Epithelial cell of proximal tubule (primary cell): ENCODE measurements at places on chromosomes 13 and 19.

DNA sequence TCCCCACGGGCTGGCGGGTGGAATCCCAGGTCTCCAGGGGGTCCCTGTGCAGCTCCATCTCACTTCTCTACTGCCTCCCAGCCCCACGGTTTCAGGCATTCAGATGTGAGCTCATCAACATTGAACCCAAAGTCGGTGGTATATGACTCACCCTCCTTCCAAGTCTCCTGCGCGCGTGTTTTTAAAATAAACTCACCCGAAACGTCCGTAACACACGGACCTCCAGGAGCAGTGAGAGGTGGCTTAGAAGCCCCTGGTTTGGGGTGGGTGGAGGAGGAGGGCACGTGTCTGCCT lies 14.0 kb upstream of the CRTC1 start:
- no peak for DNase-seq

DNA sequence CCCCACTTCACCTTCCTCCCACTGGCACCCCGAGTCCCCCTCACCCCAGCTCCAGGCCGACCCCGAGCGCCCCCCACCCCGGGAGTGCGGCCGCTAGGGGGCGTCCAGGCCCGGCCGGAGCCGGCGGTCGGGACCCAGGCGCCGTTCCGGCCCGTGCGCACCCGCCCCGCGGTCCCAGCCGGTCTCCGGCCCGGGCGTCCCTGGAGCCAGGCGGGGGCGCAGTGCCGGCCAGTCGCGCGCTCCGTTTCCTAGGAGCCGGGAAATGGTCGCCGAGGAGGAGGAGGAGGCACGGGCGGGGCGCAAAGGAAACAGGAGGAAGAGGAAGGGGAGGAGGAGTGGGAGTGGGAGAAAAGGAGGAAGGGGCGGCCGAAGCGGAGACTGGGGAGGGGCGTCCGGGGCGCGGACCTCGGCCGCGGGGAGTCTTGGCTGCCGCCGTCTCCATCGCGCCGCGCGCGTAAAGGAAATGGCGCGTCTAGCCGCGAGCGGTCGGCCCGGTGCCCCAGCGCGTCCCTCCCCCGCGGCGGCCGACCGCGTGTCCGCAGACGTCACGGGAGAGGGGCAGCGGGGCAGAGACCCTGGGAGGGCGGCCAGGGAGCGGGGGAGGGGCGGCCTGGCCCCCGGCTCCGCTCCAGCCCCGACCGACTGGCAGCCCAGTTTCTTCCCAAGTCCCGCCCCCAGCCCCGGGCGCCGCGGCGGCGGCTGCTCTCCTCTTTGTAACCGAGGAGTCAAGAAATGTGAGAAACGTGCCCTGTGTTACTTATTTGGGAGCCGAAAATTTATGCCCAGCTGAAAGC lies 1.1 kb upstream of the KCTD15 start:
- DNase-seq, result no peak

- no peak for DNase-seq
These were observed 813 bp downstream of the ZNF296 start for GRCh38 chr19:45075301-45076028.

GRCh38 chr13:50843257-50844083 lies at the start of gene DLEU7:
TSS of gene DLEU7 (minus strand) at chr13:50843692. CDS start at chr13:50843646, 46 bp downstream.
- no peak for DNase-seq

- no peak for DNase-seq
These were observed 10.3 kb downstream of the IL17D start for GRCh38 chr13:20713751-20714150.

DNA sequence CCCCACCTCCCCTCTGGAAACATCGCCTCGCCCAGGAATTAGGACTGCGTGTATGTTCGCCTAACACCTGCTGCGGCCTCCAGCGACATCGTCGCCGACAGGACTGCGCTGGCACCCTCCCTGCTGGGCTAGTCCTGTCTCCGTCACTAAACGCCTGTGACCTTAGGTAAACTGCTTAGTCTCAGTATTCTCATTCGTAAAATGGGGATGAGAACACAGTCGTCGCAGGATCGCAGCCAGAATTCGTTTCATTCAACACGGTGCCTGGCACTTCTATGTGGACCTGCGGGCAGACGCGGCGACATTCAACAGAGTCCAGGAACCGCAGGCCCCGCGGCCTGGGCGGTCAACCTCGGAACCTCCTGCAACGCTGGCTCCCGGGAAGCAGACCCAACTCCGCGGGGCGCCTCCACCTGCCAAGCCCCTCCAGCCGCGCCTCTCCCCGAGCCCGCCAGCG lies 485 bp downstream of the CRYL1 start:
- DNase-seq, result no peak

DNA sequence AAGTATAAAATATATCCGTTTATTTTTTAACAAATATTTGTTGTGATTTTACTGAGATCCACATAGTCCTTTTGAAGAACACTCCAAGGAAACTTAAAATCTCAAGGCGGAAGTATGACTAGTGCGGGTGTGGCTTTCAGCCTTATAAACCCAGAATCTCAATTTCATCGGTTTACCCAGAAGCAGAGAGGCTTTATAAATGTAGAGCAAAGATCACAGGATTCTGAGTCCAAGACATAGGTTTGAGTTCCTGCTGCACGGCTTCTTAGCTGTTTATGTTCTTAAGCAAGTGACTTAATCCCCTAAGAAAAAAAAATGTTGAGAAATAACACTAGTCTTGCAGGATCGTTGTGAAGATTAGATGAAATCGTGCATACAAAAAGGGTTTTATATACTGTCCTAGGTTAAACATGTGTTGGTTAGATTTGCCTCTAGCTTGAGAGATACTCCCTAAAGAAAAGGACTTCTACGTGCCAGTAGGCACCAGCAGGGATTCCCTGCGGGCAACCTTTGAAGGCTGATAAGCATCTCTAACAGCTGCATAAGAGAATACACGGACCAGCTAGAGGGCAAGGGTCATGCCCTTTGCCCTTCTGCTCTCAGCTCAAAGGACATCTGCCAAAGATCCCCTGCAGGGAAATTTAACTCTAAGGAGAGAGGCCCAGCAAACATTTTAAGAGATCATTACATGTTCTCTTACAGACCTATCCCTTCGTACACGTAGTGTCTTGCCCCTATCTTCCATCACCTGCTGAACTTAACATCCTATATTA lies 130.4 kb upstream of the MIR17HG start:
- DNase-seq, result no peak

DNA sequence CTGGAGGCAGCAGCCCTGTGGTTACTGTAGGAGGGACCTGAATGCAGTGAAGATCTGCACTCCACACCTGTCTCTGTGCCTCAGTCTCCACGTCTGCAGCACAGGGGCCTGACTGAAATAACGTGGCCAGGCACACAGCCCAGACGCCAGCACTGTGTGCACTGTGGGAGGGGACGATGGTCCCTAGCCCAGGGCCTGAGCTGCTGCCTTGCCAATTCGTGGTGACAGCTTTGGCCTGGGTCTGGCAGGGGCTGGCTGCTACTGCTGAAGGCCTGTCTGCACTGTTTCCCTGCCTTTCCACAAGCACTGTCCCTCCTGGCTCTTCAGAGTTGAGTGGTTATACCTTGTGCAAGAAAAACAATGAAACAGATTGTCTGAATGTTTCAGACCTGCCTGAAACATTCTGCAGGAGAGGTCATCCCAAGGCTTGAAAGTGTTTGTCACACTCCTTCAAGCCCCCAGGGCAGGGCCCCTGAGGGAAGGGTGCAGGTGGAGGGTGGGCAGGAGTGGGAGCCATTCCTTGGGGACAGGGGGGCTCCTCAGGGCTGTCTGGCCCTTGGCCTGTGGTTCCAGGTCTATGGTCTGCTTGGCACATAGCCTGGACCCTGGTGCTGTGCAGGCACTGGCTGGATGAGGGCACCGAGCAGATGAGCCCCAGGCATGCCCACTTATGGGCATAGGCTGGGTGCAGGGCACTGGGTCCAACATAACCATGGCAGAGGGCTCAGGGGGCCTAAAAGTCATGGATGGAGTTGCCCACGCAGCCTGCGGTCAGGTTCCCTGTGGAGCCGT lies 38.7 kb upstream of the LDLR start:
- no peak for DNase-seq

- no peak for DNase-seq
These were observed 14.6 kb downstream of the CSNK1A1L start for GRCh38 chr13:37090912-37091311.

DNA sequence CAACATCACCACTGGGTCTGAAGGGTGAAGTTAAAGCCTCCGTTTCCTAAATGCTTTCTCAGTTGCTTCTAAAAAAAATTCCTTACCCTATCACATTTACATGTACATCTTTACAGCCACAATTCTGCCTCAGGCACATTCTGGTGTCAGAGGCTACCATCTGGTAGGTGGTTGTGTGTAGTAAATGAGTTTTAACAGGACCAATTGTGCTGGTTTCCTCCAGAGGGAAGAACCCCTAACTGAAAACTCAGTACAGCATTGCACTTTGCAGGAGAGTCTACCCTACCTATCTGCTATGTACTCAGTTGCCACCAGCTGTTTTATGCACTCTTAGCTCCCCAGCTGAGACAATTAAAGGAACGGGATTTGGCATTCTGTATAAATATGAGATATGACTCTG lies 1576.5 kb downstream of the PCDH9 start:
- DNase-seq, result no peak

DNA sequence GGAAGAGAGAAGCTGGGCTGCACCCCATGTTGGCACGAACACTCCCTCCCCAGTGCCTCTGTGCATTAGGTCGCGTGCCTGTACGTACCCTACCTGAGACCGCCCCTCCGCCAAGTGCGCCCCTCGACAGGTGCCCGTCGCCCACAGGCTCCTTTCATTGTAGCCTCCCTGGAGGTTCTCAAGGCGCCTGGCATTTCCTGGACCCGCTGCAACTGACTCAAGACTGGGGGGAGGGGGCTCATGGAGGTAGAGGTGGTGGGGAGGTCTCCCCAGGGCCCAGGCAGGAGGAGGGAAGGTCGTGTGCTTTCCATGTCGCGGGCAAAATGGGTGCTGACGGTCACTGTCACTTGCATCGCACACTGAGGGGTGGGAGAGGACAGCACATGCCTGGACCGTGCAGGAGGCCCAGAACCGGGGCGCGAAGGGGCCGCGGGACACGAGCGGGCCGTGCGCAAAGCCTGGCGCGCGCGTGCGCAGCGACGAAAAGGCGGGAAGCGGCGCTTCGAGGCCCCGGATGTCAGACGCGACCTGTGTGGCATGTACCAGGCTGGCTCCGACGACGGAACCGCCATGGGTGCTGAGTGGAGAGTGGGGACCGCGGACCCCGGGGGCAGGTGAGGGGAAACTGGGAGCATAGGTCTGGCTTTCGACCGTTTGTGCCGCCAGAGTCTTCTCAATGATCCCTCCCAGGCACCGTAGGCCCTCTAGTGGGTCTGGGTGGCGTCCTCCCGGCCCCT lies 16.5 kb downstream of the NFIX start:
- DNase-seq, result no peak

DNA sequence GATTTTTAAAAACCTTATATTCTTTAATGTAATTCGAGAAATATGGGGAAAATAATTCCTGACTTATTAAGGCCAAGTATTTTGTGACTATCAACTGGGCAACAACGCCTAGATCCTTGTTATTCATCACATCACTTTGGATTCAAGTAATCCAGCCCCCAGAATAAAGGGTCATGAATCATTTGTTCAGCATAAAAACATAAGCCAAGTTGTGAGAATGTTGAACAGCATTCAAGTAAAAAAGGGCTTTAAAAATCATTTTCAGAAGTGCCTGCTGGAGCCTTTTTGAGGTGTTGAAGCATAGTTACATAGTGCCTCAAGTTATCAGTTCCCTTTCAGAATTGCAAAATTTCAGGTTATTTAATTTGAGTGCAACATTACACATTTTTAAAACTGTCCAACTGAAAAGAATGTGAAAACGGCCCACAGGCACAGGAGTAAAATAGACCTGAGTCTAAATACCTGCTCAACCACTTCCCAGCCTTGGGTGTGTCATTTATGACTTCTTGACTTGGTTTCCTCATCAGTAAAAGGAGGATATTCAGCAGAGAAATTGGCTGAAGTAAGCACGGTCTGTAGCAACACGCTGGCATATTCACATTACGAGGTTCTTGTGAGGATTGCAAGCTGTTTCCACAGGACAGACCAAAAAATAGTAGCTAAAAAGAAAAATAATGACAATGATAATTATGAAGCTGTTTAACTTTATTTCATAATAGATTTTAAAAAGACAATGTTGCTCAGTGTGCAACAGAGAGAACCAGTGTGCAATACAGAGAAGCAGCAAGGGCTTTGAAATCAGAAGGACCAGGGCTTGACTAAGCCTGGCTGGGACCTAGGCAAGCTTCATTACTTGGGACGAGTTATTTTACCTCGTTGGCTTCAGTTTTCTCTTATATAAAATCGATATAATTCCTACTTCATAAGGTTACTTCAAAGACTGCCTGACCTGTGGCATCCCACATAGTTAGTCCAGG lies 56.6 kb downstream of the MBNL2 start:
- no peak for DNase-seq

- no peak for DNase-seq
These were observed 7.6 kb upstream of the GJB6 start for GRCh38 chr13:20239748-20240147.

DNA sequence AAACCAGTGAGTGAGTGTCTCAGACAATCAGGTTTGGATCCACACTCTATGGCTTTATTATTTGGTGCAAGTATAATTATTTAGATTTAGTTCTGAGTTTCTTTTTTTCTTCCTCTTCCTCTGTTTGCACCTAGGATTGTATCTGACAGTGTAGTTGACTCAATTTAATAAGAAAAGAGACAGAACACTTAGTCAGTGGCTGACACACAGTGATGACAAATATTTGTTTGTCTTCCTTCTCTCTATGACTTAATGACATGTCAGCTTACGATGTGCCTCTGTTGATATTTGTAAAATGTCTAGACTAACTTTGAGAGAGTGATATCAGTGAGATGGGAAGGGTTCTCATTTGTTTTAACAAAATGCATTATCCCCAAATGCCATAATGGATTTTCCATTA lies 129.5 kb upstream of the SLC10A2 start:
- DNase-seq, result no peak

DNA sequence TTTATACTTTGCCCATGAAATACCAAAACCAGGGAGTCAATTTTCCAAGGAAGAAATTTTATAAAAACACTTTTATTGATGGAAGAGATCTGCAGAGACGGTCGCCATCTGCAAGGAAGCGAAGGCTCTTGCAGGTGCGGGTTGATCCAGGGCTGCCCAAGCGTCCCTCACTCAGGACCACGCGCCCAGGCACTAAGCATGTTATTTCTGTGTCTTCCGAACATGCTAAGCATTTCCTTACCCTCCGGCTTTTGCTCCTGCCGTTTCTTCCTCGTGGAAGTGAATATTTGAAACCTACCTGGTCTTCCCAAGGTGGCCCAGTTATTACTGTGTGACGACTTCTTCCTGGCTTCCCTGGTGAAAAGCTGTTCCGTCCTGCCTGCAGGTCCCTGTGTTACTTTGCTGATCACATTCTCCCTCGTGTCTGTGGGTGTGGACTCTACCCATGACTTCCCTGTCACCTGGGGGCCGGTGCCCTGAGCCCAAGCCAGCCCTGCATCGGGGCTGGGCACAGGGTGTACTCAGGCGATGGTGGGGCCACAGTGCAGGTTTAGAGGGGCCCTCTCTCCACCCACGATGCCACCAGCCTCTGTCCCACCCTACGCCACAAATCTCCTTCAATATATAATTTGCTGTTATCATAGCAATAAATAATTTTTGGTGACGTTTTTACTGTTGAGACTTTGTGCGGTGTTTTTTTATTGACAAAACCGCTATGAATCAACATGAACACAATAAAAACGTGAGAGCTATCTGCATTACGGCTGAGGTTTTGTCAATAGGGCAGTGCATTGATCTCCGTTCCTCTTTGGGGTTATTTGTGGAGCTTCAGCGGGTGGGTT lies 119.4 kb downstream of the URI1 start:
- DNase-seq, result no peak
